ENCODE measurements at places on chromosomes 1 and 21. TPM values are rescaled to one million over a fixed set of nuclear protein-coding genes. Genes with fewer than 3 reads are reported as not detected.
A peak's percentile ranks its signal among the peaks of the same experiment; 100 is the strongest.

DNA sequence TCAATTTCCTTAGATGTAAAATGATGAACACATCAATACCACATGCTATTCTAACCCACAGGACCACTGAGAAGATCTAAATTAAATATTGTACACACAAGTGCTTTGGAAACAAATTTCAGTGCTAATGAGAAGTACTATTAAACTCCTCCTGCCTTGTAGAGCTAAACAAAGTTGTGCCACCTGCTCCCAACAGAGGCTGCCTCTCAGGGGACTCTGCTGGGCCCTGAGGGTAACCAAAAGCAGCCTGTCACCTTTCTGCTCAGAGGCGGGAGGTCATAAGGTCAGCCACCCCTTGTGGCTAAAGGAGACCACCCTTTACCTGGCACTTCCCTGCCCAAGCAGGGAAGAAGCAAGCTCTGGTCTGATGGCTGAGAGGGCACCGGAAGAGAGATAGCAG is 6.3 kb downstream of the SLC9A1 start:
- no peak for DNase-seq

DNA sequence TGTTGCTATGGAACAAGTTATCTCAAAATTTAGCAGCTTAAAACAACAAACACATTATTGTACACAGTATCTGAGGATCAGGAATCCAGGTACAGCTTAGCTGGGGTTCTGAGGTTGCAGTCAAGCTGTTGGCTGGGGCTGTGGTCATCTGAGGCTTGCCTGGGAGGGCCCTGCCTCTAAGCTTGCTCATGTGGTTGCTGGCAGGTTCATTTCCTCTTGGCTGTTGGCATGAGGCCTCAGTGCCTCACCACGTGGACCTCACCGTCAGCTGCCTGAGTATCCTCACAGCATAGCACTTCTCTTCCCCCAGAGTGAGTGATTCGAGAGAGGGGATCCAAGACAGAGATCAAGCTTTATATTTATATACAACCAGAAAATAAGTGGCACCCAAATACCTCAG is 18.6 kb downstream of the NTPCR start:
- DNase-seq: no peak

- DNase-seq: no peak
These were observed 39.7 kb upstream of the CHODL start for GRCh38 chr21:18204931-18205330.

- DNase-seq: peak; percentile 94
These were observed 7.6 kb upstream of the IL22RA1 start for GRCh38 chr1:24150234-24151174.

- DNase-seq: no peak
These were observed 195.2 kb downstream of the RHOU start for GRCh38 chr1:228930479-228930957.

GRCh38 chr1:47431534-47431933 is 6.3 kb upstream of the FOXD2 start:
- no peak for DNase-seq

- no peak for DNase-seq
These were observed 71.6 kb downstream of the RERE start for GRCh38 chr1:8745749-8746390.

The SGIP1 gene
- 40.2 TPM for total RNA-seq

The CALML6 gene
- 0.37 TPM for total RNA-seq

The KRTAP26-1 gene
- not detected for total RNA-seq

The CHODL gene
- total RNA-seq: 0.42 TPM
